Stimulated activated naive CD4-positive, alpha-beta T cell treated with Interleukin-2 at 50 U/mL for 16 hours (primary cell): ENCODE measurements at places on chromosomes 6 and 20.

DNA sequence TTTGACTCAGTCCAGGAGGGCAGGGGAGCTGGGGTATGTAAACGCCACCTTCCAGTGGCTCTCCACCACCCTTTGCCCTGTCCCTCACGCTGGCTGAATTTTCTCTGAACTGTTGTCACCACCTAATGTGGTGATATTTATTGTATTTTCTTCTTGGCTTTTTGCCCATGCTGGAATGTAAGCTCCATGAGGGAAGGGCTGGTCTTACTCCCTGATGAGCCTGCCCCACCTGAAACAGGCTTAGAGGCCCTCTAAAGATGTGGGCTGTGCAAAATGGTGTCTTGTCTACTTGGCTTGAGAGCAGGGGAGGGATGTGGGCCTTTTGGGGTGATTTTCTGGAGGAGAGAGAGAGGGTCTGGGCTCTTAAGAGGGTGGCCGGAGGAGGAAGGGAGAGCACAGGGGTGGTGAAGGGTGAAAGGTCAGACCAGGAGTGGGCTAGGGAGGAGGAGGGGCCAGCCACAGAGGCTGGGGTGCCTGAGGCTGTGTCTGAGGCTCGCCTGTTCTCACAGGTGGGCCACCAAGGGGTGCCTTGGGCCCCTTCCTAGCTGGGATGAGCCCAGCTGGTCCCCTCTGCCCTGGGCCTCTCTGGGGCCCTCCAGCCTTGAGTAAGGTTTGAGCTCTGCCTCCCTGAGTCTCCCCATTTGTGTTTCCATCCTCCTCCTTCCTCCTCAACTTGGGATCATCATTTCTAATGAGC, 37.3 kb downstream of the SPDEF start:
- no peak for DNase-seq

GRCh38 chr6:152701081-152701862, 3.6 kb downstream of the MYCT1 start:
- no peak for DNase-seq

DNA sequence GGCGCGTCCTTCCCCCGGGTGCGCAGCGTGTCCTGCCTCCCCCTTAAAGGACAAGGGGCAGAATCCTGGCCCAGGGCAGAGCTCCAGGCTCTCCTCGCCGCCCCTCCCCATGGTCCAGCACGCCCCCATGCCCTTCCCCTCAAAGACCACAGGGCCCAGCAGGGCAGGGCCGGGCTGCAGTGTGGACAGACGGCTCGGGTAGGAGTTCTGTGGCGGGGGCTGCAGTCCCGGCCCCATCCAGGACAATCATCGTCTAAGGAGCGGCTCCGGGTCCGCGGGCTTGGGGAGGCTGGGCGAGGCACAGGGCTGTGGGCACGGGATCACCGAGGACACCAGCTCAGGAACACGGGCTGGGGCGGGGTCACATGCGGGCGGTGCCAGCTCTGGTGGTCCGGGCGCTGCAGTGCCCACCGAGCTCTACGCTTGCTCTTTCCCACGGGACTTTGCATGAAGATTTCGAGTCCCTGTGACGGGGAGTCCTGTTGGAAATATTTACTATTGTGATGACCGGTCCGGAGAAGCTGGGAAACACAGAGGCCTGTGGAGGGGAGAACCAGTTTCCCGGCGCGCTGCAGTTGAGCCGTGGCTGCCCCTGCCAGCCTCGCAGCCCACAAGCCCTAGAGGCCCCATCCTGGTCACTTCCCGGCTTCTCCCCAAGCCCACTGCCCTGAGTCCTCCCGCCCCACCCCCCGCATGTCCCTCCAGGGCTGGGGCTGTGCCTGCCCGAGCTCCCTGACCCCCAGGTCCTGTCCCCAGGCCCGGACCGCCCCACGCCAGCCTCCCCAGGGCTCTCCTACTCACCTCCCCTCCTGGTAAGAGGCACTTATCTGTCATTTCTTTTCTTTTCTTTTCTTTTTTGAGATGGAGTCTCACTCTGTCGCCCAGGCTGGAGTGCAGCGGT, 20.6 kb downstream of the SLC17A9 start:
- DNase-seq, result no peak

- DNase-seq, result no peak
These were observed 736 bp downstream of the FAM217B start for GRCh38 chr20:59940956-59941294.

DNA sequence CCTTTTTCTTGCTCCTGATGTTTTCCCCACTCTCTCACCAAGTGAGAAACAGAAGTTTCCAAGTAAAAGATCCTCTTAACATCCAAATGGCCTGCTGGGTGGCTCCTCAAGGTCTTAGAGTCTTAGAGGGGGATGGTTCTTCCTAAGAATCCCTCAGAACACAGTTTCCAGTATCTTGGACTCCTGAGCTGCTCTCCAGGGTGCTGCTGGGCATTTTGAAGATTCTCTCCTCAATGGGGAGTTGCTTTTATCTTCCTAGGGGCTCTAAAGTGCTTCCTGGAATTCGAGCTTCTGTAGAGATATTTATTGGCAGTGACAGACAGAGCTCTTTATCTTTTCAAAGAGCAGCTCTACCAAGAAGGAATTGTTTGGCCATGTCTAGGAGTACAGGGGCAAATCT, 70.8 kb upstream of the SLC35B3 start:
- DNase-seq, result no peak

DNA sequence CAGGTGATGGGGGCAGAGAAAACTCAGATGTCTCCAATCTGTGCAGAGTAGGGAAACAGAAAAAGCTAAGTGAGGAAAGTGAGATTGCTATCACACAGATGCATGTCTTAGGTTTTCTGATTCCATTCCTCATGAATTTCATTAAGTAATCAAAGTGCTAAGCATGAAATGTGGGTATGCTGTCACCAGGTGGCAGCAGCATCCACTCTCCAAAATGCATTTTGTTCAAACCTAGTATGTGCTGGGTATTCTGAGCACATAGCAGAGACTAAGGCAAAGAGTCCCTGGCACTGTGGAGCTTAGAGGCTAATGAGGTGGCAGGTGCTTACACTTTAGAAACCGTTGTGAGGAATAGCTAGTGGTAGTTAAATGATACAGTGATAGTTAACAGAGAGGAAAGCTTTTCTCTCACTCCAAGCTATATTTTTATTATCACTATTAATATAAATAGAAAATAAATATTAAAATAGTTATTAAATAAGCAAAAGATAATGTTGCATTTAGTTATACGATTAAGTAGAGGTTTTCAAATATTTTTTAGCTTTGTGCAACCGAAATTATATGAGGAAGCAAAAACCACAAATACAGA, 179.5 kb downstream of the CDH26 start:
- no peak for DNase-seq
